PC-3 (cell line): ENCODE measurements at places on chromosomes 12 and 14.
A peak's percentile ranks its signal among the peaks of the same experiment; 100 is the strongest.

DNA sequence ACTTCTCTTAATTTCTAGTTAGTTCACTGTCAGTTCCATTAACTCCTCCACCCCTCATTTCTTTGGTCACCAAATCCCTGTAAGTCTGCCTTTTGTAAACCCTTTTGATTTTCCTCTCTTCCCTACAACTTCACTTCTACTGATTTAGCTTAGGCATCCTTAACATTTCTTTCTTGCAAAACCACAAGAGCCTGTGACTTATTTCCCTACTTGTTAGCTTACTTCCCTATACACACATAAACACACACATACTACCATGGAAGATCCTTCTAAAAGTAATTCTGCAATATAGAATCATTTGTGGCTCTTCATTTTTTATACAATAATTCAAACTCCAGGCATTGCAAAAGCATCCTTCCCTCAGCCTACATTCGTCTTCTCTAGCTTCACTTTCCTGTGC lies 494.3 kb upstream of the USP15 start:
- no peaks in the 10 kb centered on the region for H3K36me3 ChIP-seq
- no peak overlapping the region for H3K27ac ChIP-seq
- no peaks in the 10 kb centered on the region for H3K4me1 ChIP-seq
- no peak for DNase-seq

DNA sequence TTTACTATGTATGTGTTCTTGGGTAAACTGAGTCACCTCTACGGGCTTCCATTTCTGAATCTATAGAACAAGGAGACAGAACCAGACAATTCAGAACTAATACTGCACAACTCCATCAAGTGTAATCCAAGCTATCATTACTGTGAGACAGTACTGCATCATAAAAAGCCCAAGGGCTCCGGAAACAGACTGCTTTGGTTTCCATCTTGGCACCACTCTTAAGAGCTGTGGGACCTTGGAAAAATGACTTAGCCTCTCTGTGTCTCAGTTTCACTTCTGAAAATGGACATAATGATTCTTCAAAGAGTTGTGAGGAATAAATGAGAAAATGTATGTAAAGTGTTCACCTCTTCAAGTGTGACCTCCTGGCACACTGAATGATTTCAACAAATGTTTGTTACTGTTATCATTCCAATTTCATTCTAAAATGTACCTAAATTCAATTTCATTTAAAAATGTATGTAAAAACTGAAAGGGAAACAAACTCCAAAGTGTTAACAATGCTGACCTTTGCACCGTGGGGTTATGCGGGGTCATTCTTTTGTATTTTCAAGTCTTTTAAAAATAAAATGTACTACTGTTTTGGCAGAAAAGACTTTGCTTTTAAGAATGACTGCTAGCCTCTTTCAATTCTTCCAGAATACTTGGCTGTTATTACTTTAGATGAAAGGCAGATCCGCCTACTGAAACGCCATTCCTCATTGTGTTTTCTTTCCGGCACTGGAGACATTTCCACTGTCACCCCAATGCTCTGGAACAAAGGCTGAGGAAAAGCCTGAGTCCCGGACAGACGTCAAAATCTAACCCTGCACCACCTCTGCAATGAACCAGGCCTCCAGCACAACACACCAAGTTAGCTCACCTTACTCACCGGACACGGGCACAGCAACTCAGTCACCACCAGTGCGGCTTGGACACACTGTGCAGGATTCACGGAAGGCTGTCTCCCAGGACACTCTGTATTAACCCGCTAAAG lies 62.8 kb downstream of the TMCC3 start:
- no peak overlapping the region for H3K4me3 ChIP-seq
- H3K4me1 ChIP-seq = peaks cover 37% of the 10 kb centered on the region
- H3K27ac ChIP-seq = no peak overlapping the region

DNA sequence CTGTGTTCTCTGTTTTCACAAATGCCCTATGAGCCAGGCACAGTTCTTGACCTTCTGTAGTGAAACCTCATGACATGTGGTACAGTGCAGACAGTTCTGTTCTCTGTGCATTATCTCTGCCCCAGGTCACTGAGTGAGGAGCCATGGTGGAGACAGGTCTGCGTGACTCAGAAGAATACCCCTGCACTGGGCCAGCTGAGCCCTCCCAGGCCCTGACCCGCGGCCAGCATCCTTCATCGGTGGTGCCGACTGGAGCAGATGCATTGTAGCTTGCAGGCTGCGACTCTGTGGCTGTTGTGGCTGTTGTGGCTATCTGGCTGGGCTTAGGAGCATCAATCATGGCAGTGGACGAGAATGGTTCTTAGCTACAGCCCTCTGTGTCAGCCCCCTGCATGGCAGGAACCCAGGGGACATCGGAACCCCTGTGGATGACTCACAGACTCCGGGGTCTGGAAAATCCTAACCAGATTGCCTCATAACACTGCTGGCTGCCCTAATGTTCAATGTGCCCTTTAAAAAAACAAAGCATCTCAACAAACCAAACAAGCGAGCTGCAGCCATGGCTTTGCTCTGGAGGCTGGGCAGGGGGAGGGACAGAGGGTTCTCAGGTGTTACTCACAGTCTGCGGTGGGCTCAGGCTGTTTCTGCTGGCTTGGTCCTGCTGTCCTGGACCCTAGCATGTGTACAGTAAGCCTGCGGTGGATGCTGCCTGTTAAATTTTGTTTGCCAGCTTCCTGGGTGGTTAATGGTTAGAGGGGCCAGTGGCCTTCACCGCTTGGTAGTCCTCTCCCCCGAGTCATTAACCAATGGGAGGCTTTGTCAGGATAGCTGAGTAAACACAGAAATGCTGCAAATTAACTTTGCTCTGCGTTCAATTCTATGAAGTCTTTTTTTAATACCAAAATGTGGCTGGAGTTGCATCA lies at the start of gene SERPINA6:
Gene SERPINA6 (minus strand): TSS at position 689 of the 923 bp plus-strand sequence. CDS start 8,688 bp downstream, outside the sequence.
- H3K4me1 ChIP-seq = no peaks in the 10 kb centered on the region
- H3K27ac ChIP-seq = no peak within 1 kb of the TSS
- H3K36me3 ChIP-seq = no peaks in the 10 kb centered on the region

GRCh38 chr12:63070709-63071108 lies 80.3 kb downstream of the AVPR1A start:
- H3K4me3 ChIP-seq = no peak overlapping the region
- no peak overlapping the region for H3K27ac ChIP-seq
- peaks cover 6% of the 10 kb centered on the region for H3K4me1 ChIP-seq
- DNase-seq = no peak
- H3K36me3 ChIP-seq = no peaks in the 10 kb centered on the region

DNA sequence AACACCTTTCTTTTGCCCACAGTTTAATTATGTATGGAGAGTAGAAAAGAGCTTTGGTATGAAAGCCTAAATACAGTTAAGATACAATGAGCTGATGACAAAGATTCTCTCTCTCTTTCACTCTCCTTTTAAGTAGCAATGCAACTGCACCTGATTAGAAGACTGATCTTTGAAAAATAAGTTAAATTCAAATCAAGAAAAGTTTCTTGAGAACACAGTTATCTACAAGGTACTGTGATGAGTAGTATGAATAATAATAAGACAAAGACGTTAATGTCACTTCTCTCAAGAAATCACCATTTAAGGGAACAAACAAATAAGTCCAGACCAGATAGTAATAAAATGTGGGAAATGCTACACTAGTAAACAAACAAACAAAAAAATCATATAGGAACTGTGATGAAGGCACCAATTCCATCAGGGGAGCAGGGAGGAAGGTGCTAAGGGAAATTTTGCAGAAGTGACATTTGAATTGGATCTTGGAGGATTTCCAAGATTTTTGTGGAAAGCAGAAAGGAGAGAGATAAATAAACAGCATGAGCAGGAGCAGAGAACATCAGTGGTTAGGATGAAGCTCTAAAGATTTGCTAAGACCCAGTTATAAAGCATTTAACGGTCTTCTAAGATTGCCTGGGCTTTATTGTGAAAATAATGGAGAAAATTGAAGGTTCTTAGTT lies 65.2 kb upstream of the STK38L start:
- no peaks in the 10 kb centered on the region for H3K27me3 ChIP-seq
- peak; percentile 41 for DNase-seq
- no peaks in the 10 kb centered on the region for H3K36me3 ChIP-seq
- peaks cover 61% of the 10 kb centered on the region for H3K4me1 ChIP-seq
- H3K27ac ChIP-seq = peak overlapping the region; percentile 67

GRCh38 chr12:69338936-69339335 lies 9.2 kb upstream of the LYZ start:
- no peak overlapping the region for H3K27ac ChIP-seq
- no peaks in the 10 kb centered on the region for H3K27me3 ChIP-seq
- H3K4me1 ChIP-seq = no peaks in the 10 kb centered on the region

DNA sequence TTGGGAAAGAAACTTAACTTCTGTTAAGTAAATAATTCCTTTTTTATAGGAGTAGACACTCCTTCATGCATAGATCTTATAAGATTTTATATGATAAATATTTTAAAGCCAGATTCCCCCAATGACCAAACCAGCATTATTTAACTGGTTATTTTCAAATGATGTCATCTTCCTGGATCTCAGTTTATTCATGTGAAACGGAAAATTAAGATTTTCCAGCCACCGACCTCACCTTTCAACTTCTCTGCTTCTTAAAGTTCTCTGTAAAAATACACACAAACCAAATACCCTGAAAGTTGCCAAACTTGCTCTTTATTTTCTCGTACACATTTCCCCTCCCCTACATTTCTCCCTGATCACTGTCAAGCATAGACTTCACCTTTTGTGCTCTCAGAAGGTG lies 364.2 kb downstream of the GALC start:
- H3K27ac ChIP-seq = no peak overlapping the region
- H3K27me3 ChIP-seq = no peaks in the 10 kb centered on the region
- DNase-seq = no peak
- no peaks in the 10 kb centered on the region for H3K4me1 ChIP-seq

DNA sequence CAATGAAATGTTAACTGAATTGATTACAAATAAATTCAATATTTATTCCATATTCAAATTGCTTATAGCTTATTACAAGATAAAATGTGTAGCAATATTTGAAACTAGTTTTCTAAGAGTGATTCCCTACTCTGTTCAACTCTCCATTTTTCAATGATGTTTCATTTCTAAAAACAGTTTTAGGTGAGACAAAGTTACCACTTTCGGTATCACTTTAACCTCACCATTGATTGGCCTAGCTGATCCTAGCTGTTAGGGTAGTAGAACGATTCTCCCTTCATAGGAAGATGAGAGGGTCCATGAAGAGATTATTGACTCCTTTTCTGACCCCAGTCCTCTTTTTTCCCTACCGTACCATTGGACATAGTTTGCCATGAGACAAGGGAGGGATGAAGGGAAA lies 373.3 kb downstream of the PRKD1 start:
- H3K27me3 ChIP-seq = peaks cover 19% of the 10 kb centered on the region; the same call in 1 of the 2 replicates
- no peaks in the 10 kb centered on the region for H3K36me3 ChIP-seq
- no peaks in the 10 kb centered on the region for H3K4me1 ChIP-seq
- DNase-seq = no peak
- H3K4me3 ChIP-seq = no peak overlapping the region
- H3K27ac ChIP-seq = no peak overlapping the region

DNA sequence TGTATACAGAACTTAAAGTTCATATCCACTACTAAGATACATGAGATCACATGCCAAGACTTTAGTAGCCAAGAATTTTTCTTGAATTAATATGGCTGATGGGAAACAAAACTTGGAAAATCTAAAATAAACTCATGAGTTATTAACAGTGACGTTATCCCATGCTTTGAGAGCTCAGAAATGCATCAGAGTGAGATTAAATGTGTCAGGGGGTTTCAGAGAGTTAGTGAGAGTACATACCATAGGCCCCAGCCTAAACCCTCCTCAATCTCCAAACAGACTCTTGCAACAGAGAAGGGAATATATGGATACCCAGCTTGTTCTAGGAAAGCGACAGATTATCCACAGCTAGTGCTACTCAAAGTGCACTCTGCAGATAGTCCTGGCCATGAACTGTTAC lies 19.3 kb downstream of the SLC35F4 start:
- H3K27ac ChIP-seq = no peak overlapping the region
- H3K4me3 ChIP-seq = no peak overlapping the region
- H3K36me3 ChIP-seq = no peaks in the 10 kb centered on the region
- no peak for DNase-seq
- H3K27me3 ChIP-seq = peaks cover 60% of the 10 kb centered on the region

DNA sequence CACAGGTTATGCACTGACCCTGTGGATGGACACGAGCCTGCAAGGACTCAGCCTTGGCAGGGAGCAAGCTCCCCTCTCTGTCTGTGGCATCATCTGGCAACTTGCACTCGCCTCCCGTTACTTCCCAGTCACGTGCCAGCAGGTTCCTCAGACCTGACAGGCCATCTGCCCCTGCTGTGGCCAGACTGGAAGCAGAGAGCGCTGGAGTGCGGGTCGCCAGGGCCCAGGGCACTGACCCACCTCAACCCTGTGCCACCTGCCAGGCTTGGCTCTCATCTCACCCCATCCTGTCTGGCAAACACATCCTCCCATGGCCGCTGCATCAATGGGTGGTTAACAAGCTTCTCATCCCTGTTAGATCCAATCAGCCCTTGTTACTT lies 28.4 kb downstream of the SLC6A12 start:
- H3K4me1 ChIP-seq = peaks cover 16% of the 10 kb centered on the region
- no peaks in the 10 kb centered on the region for H3K36me3 ChIP-seq
- H3K27me3 ChIP-seq = no peaks in the 10 kb centered on the region
- H3K27ac ChIP-seq = no peak overlapping the region
- H3K4me3 ChIP-seq = no peak overlapping the region
- no peak for DNase-seq

- no peaks in the 10 kb centered on the region; the same call in 1 of the 2 replicates for H3K4me1 ChIP-seq
- no peak overlapping the region for H3K27ac ChIP-seq
- peak; percentile 63 for DNase-seq
- peaks cover 11% of the 10 kb centered on the region; the same call in 1 of the 2 replicates for H3K27me3 ChIP-seq
- no peak overlapping the region for H3K4me3 ChIP-seq
- no peaks in the 10 kb centered on the region for H3K36me3 ChIP-seq
These were observed 6.2 kb upstream of the PLEKHH1 start for GRCh38 chr14:67526676-67527459.

GRCh38 chr14:102907980-102908730 lies 14.3 kb upstream of the AMN start:
- H3K27ac ChIP-seq = no peak overlapping the region
- H3K4me1 ChIP-seq = no peaks in the 10 kb centered on the region
- H3K36me3 ChIP-seq = peaks cover 2% of the 10 kb centered on the region; the same call in 1 of the 2 replicates
- H3K27me3 ChIP-seq = no peaks in the 10 kb centered on the region
- no peak for DNase-seq

DNA sequence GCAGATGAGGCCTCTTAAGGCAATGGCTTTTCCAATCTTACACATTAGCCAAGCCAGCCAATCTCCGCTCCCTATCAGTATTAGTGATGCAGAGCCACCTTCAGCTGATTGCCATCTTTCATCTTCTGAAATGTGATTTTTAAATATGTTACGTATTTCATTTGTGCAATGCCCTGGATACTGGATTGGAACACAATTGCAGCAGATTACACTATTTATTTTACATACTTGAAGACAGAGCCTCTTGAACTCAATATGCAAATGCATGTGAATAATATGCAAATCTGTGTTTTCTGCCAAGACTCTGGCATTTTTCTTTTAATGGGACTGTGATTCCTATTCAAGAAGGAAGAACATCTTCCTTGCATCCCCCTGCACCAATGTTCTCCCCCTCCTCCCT lies 90.5 kb downstream of the GRIN2B start:
- H3K27ac ChIP-seq = no peak overlapping the region
- H3K36me3 ChIP-seq = no peaks in the 10 kb centered on the region
- H3K4me1 ChIP-seq = no peaks in the 10 kb centered on the region
- no peak overlapping the region for H3K4me3 ChIP-seq
- no peak for DNase-seq

- H3K27me3 ChIP-seq = 0 out of 2 replicates have a peak, but pooled peaks cover 6% of the 10 kb centered on the region
- no peak overlapping the region for H3K27ac ChIP-seq
- DNase-seq = no peak
- no peak overlapping the region for H3K4me3 ChIP-seq
- no peaks in the 10 kb centered on the region for H3K36me3 ChIP-seq
These were observed 436 bp downstream of the ASB2 start for GRCh38 chr14:93975791-93976476.

- H3K27ac ChIP-seq = no peak overlapping the region
- H3K27me3 ChIP-seq = no peaks in the 10 kb centered on the region
- H3K36me3 ChIP-seq = no peaks in the 10 kb centered on the region
- H3K4me3 ChIP-seq = no peak overlapping the region
- DNase-seq = no peak
These were observed 87.0 kb downstream of the BTG1 start for GRCh38 chr12:92058664-92059063.
